ENCODE measurements at places on chromosomes 4 and X.

DNA sequence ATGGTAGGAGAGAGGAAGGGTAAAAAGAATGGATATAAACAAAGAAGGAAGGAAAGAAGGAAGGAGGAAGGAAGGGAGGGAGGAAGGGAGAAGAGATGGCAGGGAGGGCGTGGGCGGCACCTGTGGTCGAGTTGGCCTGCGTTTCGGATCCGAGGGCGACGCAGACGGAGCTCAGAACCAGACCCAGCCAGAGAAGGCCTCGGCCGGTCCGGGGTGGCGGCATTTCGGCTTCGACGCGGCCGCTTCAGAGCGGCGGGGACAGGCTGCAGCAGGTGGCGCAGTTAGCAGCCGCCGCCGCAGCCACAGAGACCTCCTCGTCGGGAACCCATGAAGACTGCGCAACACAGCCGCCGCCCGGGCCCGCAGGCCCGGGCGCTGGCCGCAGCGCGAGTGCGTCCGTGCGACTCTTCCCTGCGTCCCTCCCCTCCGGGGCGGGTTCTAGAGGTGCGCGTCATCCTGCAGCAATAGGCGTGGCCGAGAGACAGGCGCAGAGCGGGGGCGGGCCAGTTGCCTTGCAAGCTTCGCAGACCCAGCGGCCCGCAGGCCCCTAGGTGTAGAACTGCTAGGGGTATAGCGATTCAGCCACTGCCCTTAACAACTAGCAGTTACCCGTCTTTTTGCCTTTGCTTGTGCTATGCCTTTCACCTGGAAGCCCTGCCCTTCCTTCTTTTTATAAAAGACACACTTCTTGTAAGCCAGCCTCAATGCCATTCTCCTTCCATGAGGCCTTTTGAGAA, at the start of gene IDS:
TSS of gene IDS (minus strand) at position 392 of the 737 bp plus-strand sequence. CDS start at position 223, 169 bp downstream.
- DNase-seq: peak; percentile 87

- no peak for DNase-seq
Measured at GRCh38 chr4:138438608-138439007, 196.5 kb upstream of the SLC7A11 start.

- peak; percentile 1 for DNase-seq
Measured at GRCh38 chr4:53122280-53123116, 243.4 kb downstream of the SCFD2 start.

DNA sequence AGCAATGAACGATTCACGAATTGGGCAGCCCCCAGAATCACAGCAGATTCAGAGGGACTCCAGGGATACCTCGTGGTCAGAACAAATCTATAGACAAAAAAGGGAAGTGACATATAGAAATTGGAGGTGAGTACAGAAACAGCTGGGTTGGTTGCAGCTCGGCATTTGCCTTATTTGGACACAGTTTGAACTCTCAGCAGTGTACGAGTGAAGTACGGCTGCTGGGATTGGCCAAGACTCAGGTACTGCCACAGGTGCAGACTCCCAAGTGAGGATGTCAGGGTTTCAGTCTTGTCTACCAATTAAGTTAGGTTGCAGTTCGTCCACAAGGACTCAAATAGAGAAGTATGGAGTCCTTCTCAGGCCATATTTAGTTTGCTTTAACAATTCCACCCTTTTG, 28.2 kb downstream of the HTT-AS start:
- DNase-seq: no peak

DNA sequence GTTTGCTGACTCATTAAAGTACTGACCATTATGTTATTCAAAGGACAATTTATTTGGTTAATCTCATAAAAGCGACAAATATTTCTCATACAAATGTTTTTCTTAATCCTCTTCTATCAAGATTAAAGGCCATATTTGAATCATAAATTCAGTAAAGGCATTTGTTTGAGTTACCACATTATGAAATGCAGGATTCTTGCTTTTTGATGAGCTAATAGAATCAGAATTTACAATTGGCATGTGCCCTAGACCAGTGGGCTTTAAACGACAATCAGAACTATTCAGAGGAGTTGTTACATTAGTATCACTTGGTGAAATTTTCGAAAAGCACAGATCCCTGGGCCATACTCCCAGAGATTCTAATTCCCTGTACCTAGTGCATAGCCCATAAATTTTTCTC, 55.3 kb downstream of the KLHL4 start:
- no peak for DNase-seq

DNA sequence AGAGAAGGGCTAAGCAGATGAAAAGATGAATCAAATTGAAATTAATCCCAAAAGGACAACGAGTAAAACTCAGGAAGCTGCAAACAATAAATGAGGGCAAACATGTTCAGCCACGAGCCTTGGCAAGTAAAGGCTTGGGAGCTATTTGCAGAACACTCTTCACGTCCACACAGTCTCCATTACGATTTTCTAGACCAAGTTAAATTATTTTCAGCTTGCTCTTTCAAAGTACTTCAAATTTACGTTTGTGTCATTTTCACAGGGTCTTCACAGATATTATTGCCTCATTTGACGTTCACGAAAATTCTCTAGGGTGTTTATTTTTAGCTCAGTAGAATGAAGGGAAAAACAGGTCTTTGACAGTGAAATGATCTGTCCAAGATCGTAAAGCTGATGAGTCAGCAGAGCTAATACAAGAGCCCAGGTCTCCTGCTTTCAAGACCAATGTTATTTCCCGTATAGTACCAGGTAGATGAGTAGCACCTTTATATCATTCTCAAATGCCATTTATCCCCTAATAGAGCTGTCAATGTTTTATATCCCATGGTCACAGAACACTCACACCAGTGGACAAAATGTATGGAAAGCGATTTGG, 20.9 kb downstream of the KLB start:
- DNase-seq: no peak

DNA sequence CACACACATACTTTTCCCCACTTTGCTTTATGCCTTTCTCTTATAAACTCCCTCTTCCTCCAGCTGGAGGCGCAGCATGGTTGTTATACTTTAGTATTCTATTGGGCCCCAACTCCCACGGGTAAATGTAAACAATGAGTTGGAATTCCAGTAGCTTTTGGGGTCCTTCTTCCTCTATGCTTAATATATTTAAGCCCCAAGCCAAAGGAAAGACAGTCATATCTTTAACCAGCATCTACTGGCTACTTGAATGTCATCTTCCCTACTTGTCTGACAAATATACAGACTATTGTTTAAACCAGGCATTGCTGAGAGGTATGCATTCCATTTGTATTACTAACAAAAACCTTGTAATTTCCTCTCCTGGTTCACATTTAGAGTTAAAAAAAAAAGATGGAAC, 72.9 kb downstream of the WDR19 start:
- peak; percentile 36 for DNase-seq

DNA sequence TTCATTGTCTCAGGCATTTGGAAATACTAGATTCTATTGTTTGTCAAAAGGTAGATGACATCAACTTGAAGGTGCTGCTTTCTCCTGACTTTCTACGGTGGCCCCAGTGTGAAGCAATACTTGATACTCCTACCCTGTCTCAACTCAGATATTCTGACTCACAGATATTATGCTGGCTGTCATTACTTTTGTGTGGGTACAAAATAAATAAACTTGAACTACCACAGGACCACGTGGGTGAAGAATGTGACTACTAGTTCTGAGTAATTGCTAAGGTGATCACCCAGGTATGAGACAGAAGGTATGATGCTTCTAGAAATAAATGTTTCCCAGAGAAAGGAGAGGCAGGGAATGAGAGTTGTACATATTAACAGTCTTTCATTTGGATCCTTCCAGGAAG, 275.3 kb upstream of the SPOCK3 start:
- DNase-seq: no peak

GRCh38 chr4:15668566-15669435, 12.8 kb upstream of the FAM200B start:
- DNase-seq: no peak

DNA sequence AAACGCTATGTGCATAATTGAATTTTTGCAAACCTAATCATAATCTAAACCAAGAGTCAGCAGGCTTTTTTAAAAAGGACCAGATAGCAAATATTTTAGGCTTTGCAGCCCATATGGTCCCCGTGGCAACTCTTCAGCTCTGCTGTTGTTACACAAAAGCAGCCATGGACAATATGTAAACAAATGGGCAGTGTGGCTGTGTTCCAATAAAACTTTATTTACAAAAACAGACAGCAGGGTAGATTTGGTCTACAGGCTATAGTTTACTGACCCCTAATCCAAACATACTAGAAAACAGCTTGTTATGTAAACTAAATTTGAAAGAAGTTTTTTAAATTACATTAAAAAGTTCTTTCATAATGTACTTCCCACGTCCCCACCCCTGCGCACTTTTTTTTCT, 53.1 kb downstream of the FUNDC1 start:
- DNase-seq: no peak

DNA sequence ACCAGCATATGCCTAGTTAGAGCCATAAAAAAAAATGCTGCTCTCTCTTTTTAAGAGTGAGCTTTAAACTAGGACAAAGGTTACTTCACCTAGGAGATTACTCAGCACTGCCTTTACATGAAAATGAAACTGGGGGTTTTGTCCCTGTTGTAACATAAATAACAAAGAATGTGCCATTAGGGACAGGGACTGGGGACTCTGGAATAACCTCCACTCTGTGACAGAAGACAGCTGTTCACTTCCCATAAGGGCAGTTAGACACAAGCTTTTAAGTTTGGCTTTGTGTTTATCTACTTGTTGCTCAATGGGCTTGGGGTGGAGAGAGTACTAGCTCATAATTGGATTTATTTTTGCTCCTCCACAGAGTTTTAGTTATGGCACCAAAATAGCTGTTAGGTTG, 11.9 kb downstream of the ENPEP start:
- peak; percentile 5 for DNase-seq

DNA sequence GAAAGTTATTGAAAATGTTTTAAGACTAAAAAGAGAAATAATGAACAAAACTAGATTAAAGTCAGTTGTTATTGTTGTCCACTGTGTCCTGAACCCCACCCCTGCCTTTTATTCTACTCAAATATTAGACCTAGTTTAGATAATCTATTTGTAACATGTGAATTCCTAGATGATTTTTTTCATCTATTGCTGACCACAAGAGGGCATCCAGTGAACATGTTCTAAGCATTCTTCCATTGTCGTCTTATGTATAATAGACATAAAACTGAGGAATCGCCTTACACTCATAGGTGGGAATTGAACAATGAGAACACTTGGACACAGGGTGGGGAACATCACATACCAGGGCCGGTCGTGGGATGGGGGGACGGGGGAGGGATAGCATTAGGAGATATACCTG, 36.4 kb upstream of the HPRT1 start:
- DNase-seq: peak; percentile 41

- no peak for DNase-seq
Measured at GRCh38 chr4:152117933-152118507, 357.2 kb upstream of the GATB start.

GRCh38 chr4:67922697-67923096, 38.9 kb upstream of the TMPRSS11D start:
- DNase-seq: no peak

- DNase-seq: no peak
Measured at GRCh38 chrX:50707405-50707804, 106.6 kb downstream of the SHROOM4 start.

DNA sequence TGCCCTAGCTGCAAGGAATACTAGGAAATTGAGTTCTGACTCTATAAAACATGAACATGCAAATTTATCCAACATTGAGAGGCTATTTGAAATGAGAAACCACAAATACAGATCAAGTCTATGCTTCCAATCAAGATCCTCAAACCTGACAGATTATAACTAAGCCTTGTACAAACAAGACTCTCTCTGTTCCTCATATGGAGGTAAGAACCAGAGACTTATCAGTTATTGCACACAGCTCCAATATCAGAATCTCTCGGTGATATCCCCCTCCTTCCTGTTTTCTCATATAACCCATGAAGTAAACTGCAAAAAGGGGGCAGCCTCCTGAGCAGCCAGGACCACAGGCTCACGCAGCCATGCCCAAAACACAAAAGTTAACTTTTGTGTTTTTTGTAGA, 36.5 kb downstream of the FBXW7 start:
- no peak for DNase-seq

DNA sequence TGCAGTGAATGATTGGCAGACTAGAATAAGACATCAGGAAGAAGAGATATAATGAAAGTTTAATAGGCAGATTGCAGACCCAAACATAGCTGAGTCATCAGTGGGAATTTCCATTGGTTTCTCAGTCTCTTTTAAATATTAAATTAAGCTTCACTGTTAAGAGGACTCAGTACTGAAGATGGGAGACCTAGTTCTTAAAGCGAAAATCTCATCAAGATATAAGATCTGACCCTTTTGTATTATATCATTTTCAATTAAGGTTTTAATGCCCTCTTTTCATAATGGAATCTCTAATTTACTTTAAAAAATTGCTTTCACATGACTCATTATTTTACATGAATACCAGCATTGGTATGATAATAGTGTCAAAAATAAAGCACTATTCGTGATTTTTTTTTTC, 168.9 kb upstream of the ATOH1 start:
- DNase-seq: no peak

DNA sequence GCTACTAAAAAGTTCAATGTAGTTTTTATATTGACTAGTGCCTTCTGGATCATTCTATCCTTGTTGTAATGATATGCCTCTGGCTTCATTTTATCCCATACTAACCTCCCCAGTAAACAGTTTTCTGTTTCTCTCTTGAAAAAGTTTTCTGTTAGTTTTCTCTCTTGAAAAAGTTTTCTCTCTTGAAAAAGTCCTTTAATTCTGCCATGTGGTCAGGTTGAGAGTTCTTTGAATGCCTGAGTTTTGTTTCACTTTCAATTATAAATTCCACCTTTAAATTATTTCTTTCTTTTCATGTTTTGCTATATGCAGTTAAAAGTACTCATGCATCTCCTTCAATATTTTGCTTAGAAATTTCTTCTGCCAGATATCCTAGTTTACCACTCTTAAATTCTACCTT, 1139.6 kb downstream of the STPG2 start:
- no peak for DNase-seq

GRCh38 chr4:39353478-39354253, 12.5 kb downstream of the RFC1 start:
- peak; percentile 18 for DNase-seq

DNA sequence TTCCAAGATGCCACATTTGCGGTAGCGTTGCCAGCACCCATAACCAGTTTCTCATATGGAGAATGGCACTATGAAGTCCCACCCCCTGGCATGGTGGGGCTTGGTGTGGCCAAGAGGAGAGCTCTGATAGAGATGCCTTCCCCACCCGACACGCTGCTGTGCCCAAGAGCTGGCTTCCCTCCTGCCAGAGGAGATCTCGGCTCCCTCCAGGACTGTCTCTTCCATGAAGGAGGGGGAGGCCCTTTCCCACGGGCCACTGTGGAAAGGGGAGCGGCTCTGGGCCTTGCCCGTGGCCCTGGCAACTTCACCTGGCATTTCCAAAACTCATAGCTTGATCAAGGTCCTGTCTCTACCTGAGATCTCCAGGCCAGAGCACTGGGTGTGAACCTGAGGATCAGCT, 217.3 kb upstream of the PSAPL1 start:
- no peak for DNase-seq

- no peak for DNase-seq
Measured at GRCh38 chr4:72019688-72020087, 12.1 kb upstream of the NPFFR2 start.

DNA sequence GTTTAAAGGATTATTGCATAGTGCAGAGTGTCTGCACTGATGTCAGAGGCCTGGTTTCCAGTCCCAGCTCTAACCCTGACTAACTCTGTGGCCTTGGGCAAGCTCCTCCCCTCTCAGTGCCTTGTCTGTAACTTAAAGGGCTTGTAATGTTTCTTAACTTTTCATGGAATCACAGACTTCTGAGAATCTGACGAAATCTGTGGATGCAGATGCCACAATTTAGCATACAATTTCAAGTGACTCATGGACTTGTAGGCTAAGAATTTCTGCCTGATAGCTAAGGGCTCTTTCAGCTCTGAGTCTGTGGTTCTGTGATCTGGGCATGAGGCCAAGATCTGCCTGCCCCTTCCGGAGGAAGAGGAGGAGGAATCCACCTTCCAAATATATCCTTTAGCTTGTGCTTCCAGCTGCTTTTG, 236.9 kb downstream of the AR start:
- peak; percentile 28 for DNase-seq

Measured in SW480 (cell line).